Liver (tissue), 10 donors: ENCODE measurements at places on chromosomes 3 and 15. TPM values are rescaled to one million over a fixed set of nuclear protein-coding genes. Genes with fewer than 3 reads are reported as not detected.

DNA sequence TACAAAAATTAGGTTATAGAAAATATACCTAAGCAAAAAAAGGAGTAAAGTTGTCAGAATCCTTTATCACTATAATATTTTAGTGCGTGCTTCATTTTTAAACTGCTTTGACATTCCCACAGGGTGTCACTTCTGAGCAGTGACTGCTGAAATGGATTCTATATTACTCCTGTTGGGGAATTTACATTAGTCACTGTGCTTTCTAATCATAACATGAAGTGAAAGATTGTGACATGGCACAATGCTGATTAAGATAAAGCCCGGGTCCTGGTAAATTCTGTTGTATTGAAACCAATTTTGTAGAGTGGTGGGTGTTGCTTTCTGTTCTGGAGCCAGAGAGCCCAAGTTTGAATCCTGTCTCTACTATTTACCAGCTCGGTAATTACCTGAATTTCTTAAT is 36.4 kb upstream of the EHHADH start:
- H3K4me1 ChIP-seq, result no peaks in the 10 kb centered on the region
- H3K27ac ChIP-seq, result no peak overlapping the region
- DNase-seq, result no peak
- H3K4me3 ChIP-seq, result no peak overlapping the region
- peaks cover 2% of the 10 kb centered on the region for H3K36me3 ChIP-seq

- no peak overlapping the region for H3K27ac ChIP-seq
- no peaks in the 10 kb centered on the region for H3K36me3 ChIP-seq
- H3K4me3 ChIP-seq, result no peak overlapping the region
- DNase-seq, result no peak
- no peaks in the 10 kb centered on the region for H3K27me3 ChIP-seq
These were observed 73.1 kb downstream of the USF3 start for GRCh38 chr3:113623324-113623723.

The GABRR3 gene
- not detected for total RNA-seq

- no peaks in the 10 kb centered on the region for H3K4me1 ChIP-seq
- H3K4me3 ChIP-seq, result no peak overlapping the region
- H3K27me3 ChIP-seq, result no peaks in the 10 kb centered on the region
- DNase-seq, result no peak
- H3K27ac ChIP-seq, result no peak overlapping the region
- H3K36me3 ChIP-seq, result no peaks in the 10 kb centered on the region
These were observed 79.8 kb upstream of the IGF1R start for GRCh38 chr15:98568382-98569017.

The RPL14 gene
- 82.6 TPM for total RNA-seq

DNA sequence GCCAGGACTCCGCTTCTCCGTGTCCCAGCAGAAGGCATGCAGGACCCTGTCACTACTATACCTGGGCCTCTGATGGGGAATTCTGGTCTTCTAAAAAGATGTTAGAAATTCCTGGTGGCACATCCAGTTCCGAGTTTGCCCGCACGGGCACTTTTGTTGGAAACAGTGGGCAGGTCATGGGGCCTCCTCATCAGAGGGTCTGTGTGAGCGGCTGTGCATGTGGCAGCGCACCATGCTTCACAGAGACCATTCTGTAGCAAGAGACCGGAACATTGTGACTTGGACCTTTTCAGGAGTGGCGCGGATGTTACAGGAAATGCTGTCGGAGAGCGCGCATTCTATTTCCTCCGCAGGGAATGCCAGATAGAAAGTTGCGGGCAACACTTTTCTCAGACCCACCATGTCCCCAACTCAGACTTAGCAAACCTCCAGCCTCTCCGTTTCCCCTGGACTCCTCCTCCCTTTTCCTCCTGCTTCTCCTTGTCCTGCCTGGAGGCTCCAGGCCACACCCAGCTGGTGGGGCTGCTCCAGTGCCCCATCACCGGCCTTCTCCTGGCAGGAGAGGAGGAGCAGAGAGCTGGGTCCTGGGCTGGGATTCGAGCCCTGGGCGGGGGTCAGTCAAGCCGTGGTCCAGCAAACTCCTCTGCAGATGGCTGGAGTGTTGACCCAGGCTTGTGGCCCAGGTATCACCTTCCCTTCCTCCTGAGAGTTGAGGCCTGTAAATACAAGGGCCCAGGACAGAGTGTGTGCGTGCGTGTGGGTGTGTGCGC is 46.6 kb downstream of the KLF13 start:
- no peak overlapping the region for H3K4me3 ChIP-seq
- peaks cover 4% of the 10 kb centered on the region for H3K4me1 ChIP-seq
- DNase-seq, result no peak

The PLAAT1 gene
- not detected for total RNA-seq

GRCh38 chr3:139187648-139188047 is 143.0 kb upstream of the PRR23C start:
- H3K4me1 ChIP-seq, result no peaks in the 10 kb centered on the region
- no peaks in the 10 kb centered on the region for H3K27me3 ChIP-seq
- no peaks in the 10 kb centered on the region for H3K36me3 ChIP-seq
- no peak overlapping the region for H3K27ac ChIP-seq
- H3K4me3 ChIP-seq, result no peak overlapping the region
- DNase-seq, result no peak

DNA sequence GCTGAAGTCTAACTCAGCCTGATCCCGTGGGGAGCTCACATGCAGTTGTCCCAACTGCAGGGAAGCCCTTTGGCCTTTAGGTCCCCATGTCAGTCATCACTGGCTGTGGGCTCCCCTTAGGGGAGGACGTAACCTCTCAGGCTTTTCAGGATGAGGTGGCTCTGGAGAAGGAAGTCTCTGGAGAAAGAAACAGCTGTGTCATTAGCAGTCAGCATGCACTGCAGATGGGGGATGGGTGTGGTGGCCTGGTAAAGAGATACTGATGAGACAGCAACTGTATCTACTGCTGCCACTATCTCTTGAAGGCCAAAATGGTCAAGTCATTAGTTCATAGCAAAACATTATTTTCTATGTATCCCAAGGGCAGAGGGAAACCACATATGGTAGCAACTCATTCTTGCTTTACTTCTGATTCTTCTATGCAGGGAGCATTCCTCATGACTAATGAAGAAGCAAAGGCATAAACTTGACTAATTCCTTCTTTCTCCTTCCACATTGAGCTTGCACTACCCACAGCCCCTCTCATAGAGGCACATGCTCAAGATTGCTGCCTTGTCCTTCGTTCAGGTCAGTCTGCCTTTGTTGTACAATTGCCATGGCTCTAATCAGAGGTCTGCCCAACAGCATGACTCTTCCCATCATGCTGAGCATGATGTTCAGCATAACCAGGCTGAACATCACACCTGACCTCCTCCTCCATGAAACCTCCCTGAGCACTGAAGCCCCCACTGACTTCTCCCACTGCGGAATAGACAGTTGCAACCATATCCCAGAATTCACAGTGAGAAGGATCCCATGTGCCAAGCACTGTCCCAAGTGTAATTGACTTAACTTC is 47.8 kb upstream of the TMEM158 start:
- no peak overlapping the region for H3K27ac ChIP-seq
- no peak overlapping the region for H3K4me3 ChIP-seq
- no peaks in the 10 kb centered on the region for H3K27me3 ChIP-seq
- DNase-seq, result peak; percentile 77
- H3K36me3 ChIP-seq, result no peaks in the 10 kb centered on the region
- no peaks in the 10 kb centered on the region for H3K4me1 ChIP-seq

GRCh38 chr15:67446449-67446848 is 74.5 kb upstream of the C15orf61 start:
- no peak for DNase-seq
- no peak overlapping the region for H3K4me3 ChIP-seq
- H3K4me1 ChIP-seq, result no peaks in the 10 kb centered on the region
- no peak overlapping the region for H3K27ac ChIP-seq
- no peaks in the 10 kb centered on the region for H3K27me3 ChIP-seq

The COL6A6 gene
- total RNA-seq, result 0.47 TPM
